ENCODE measurements at places on chromosomes 3 and 15.

- no peak for DNase-seq
These were observed 581 bp downstream of the SH3BP5 start for GRCh38 chr3:15331606-15332404.

- peak; percentile 63 for DNase-seq
These were observed 27.7 kb upstream of the DCP1A start for GRCh38 chr3:53375019-53375418.

DNA sequence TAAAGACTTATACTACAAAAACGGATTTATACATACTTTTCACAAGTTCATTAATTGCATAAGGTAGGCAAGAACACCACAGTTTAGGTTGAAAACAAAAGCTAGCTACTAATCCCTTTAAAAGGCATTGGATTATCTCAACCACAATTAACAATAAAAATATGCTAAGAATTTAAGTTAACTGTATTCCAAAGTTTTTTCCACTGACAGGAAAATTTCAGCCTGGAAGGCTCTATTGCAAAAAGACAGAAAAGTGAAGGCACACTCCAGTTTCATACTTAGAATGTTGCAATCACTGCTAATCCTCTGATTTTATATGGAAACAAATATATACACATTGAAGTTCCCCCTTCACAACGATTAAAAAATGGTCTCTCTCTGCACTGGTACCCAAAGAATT is 71.5 kb downstream of the TJP1 start:
- DNase-seq: no peak

GRCh38 chr3:128168836-128169235 is 15.6 kb downstream of the EEFSEC start:
- no peak for DNase-seq

GRCh38 chr3:22122567-22122966 is 371.6 kb upstream of the ZNF385D start:
- DNase-seq: no peak

GRCh38 chr3:12273045-12273695 is 15.7 kb upstream of the PPARG start:
- DNase-seq: no peak

- no peak for DNase-seq
These were observed 88.9 kb downstream of the EOMES start for GRCh38 chr3:27633224-27633545.

DNA sequence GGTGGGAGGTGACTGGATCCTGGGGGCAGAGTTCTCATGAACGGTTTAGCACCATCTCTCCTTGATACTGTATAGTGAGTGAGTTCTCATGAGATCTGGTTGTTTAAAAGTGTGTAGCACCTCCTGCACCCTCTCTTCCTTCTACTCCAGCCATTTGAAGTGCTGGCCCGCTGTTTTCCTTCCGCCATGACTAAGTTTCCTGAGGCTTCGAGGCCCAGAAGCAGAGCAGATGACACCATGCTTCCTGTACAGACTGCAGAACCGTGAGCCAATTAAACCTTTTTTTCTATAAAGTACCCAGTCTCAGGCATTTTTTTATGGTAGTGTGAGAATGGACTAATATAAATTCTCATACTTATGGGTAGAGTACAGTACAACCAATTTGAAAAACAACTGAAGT is 123.6 kb upstream of the BHLHE40 start:
- DNase-seq: peak; percentile 87

DNA sequence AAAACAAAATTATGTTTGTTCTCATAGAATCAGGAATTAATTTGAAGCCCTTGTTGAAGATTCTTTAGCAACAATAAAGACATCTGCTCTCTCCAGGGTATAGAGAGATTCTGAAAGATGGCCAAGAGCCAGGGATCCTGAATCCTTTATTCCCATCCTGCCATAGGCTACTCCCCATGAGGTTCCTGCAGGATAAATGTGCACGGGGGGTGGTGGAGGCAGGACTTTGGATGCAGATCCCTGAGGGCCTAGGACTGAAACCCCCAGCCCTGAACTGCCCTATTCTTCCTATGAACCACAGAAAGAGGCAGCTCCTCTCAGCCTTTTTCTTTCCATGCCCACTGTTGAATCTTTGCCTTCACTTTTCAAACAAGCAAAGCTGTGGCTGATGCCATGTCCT is 17.1 kb downstream of the TMEM108 start:
- no peak for DNase-seq

- no peak for DNase-seq
These were observed 146.6 kb upstream of the NR2F2 start for GRCh38 chr15:96183867-96184266.

GRCh38 chr3:15271785-15272381 is 60.5 kb downstream of the SH3BP5 start:
- no peak for DNase-seq

DNA sequence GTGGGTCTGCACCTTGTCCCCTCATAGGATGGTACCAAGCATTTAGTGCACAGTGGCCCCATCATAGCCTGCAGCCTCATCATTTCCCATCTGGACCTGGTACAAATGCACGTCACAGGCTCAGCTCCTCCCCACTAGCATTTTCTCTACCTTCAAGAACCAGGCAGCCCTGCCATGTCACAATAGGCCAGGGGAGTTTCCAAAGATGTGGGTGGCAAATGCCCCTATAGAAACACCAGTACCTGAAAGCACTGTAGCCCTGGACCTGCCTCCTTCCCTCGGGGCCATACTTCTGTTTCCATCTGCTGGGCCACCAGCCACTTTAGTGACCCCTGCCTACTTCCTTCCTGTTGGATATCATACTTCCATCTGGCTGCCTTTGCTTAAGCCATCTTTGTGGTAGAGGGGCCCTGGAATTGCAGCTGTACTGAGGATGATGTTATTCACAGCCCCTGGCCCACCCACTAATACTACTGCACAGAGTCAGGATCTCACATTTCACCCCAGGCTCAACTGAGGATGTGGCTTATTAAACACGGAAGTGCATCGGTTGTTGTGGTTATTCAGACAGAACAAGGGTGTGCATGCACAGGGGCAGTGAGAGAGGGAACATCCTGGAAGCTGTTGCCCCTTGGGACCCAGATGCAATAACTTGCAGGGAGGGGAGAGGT is 3.8 kb downstream of the TCTA start:
- DNase-seq: no peak

GRCh38 chr15:68114356-68114755 is 60.2 kb downstream of the PIAS1 start:
- no peak for DNase-seq

DNA sequence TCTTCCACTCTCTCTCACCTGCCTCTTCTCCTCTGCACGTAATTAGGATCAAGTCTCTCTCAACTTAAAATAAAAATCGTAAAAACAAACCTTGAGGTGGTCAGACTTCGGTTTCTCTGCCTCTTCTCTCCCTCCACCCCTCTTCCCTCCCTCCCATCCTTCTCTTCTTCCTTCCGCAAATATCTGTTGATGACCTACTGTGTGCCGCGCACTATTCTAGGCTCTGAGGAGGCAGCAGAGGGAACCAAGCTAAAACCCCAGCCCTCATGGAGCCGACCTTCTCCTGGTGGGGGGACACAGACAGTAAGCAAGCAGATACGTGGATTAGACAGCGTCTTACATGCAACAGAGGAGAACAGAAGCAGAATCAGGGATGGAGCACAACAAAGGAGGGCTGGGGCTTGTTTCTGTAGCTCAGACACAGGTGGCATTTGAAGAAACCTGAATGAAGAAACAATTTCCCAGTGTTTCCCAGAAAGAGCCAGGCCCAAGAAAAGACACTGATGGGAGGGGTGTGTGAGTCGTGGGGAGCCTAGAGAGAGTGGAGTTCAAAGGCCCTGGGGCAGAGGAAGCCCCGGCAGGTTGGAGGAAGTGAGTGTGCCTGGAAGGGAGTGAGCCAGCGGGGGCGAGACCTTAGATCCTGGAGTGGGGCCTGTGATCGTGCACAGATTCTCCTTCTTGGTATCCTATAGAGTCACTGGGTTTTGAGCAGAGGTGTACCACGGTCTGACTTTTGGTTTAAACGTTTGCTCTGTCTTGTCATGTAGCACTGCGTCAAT is 80.5 kb downstream of the TOP2B start:
- DNase-seq: no peak

DNA sequence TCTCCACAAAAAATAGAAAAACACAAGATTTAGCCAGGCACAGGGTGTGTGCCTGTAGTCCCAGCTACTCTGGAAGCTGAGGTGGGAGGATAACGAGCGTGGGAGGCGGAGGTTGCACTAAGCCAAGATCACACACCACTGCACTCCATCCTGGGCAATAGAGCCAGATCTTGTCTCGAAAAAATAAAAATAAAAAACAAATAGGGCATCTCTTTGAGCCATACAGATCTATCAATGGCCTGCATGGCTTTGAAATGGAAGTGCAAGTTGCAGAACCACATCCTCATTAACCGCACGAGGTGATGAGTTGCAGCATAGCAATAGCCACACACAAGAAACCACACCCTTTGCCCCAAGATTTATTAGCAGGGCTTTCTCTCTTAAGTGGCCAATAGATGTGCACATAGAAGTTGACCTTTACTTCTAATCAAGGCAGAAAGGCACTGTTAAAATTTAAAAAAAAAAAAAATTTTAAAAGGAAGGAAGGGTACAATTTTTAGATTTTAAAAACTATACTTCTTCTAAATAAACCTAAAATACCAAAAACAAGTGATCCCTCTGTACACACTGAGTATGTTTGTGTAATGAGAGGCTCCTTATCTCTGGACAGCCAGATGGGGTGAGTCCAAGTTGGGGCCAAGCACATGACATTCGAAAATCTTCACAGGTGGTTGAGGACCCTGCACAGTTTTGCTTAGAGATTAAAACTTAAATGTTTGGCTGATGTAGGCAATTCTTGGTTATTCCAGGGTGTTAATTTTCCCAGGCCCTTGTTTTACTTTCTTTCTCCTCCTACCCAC is 53.4 kb downstream of the FILIP1L start:
- DNase-seq: no peak

- no peak for DNase-seq
These were observed 22.3 kb upstream of the EPB42 start for GRCh38 chr15:43243020-43243645.

DNA sequence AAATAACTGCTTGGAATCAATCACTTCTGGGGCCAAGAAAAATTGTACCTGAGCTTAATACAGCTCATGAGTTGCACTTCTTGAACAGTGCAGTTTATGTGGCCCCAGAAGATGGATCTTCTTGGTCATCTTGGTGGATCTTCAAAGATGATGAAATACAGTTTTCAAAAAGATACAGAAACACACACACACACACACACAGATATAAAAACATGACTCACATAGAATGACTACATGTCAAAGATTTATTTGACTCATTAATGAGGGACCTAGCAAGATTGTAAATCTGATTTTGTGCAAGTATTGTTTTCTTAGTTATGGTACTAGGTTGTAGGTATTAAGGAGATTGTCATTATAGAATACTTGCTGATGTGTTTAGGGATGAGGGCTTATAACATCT is 32.6 kb downstream of the PDCD6IP start:
- DNase-seq: no peak

GRCh38 chr15:69679623-69680228 is 227.1 kb downstream of the RPLP1 start:
- DNase-seq: no peak

DNA sequence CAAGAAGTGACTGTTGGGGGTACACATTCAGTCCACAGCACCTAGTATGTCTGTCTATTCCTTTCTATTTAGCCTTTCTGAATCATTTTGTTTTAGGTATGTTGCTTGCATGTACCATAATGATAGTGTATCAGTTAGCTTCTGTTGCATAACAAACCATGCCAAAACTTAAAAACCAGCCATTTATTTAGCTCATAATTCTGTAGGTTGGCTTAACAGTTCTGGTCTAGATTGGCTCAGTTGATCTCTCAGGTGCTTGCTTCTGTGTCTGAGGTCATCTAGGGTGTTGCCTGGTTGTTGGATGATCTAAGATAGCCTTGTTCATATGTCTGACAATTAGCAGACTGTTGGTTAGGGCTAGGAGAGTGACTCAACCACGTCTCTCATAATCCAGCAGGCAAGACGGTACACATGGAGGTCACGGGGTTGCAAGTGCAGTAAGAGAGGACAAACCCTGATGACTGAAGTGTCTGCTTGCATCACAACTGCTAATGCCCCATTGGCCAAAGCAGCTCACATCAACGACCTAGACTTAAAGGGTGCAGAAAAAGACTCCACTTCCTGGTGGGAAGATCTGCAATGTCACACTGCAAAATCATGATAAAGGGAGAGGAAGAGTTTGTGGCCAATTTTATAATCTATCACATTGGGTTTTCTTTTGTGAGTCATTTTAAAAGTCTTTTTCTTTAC is 6.8 kb upstream of the PDCD6IP start:
- DNase-seq: no peak

- DNase-seq: no peak
These were observed 73.2 kb downstream of the MB21D2 start for GRCh38 chr3:192844486-192844765.

GRCh38 chr3:122235147-122235546 is 51.7 kb downstream of the CASR start:
- DNase-seq: no peak

GRCh38 chr3:71177375-71177774 is 406.2 kb downstream of the FOXP1 start:
- no peak for DNase-seq

- peak; percentile 96 for DNase-seq
These were observed 123.0 kb upstream of the SPRED1 start for GRCh38 chr15:38129531-38130204.

DNA sequence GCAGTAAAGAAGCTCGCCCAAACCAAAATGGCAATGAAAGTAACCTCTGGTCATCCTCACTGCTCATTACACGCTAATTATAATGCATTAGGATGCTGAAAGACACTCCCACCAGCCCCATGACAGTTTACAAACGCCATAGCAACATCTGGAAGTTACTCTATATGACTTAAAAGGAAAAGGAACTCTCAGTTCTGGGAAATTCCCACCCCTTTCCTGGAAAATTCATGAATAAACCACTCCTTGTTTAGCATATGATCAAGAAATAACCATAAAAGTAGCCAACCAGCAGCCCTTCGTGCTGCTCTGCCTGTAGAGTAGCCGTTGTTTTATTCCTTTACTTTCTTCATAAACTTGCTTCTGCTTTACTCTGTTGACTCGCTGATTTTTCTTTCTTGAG is 164.6 kb downstream of the SMAD6 start:
- DNase-seq: no peak

DNA sequence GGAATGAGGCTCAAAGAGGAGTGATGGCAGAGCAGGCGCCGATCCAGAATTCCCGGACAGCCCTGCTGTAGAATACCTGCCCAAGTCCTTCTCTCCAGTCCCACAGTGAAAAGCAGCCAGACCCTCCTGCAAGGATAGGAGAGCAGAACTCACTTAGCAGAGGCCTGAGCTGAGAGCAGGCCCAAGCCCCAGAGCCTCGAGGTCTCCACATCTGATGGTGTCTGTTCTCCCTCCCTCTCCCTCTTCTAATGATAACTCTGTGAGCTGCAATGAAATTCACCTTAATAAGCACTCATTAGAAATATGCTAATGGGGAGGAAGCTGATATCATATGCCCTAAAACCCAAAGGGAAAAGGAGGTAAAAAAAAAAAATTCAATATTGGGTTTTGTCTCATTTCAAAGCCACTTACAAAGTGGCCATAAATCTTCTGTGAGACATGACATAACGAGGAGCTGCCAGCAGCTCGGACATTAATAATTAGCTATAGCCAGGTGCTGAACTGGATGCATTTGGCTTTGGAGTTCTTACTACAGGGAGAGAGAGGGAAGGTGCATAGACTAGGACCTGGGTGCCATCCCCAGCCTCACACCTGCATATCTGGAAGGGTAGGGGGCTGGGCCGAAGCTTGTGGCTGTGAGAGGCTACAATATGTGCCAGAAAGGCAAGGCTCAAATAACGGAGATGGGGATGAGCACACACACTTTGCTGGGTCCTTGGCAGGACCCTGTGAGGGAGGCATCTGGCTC is 108.4 kb downstream of the MEGF11 start:
- no peak for DNase-seq
